ENCODE measurements at places on chromosomes 2 and 18.
A peak's percentile ranks its signal among the peaks of the same experiment; 100 is the strongest.

DNA sequence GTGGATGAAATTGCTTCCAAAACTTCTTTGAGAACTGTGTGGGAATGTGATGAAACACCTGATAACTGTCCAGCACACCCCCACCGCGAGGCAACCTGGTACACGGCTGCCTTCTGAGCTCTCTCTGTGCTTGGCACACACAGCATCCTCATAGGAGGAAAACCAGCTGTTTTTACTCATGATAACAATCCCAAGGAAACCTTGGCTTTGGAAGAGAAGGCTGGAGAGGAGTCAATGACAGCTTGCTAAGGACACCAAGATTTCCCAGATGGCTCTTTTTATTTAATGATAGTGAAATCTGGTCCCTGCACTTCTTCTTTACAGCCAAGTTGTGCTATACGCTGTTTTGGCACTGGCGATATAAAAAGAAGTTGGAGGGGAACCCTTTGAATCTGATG is 232.5 kb upstream of the FN1 start:
- DNase-seq: no peak

DNA sequence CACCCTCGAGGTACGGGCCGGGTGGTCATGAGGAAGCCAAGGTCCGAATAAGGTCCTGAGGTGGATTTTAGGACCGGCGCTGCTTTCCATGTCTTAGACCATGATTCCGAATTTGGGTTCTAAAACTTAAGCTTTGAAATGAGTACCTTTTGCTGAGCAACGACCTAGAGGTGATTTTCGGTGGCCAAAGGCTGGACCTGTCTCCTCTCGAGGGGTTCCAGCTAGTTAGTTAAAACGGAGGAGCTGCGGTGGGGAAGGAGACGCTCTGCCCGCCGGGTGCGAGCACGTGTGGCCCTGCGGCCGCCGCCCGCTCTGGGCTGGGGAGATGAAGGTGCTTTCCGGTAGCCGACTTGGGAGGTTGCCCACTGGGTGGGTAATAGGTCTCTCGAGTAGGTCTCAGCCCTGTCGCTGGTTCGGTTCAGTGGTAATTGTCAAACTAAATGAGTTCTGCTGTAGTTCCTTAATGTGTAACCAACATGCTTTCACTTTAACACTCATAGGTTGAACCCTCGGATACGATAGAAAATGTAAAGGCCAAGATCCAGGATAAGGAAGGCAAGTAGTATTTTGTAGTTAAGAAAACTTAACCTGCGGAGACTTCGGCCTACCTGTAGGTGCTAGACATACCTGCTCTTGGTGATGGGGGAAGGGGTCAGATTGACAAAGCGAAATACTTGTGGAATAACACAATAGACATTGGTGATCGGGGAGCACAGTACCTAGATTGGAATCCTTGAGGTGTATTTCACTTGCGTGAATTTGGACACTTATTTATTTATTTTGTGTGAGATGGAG is 572 bp downstream of the RPS27A start:
- DNase-seq: peak; percentile 11

DNA sequence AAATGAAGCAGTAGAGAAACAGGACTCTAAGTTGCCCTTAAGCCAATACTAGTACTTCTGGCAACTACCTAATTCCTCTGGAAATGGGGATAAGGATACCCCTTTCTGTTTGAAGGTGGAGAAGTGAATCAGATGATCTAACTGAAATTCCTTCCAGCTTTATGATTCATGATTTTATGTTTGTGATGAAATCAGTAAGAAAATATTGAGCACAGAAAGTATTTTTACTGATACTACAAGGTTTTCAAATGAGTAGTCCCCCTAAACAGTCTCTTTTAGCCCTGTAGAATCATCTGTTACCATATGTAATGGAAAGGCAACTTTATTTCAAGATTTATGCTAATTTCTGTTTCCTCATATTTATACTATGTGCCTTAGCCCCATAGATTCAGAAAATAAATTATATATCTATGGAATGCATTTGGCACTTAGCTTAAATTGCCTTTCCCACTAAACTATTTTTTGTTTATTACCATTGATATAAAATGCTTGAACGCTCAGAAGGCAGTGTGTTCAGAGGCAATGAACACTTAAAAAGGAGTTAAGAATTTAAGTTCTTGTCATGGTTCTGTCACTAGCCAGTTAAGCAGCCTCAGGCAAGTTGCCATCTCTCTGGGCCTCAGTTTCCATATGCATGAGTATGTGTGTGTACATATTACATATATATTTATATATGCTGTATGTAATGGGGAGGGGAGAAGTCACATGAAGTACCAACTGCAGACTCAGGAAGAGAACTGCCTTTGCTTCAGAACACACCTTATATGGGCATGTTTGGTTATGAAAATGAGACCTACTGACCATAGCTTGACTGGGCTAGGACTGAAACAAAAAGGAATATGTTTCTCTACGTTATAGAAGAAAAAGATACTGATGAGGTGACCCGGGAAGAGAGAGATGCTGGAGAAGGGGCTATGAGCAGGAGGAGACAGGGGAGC is 97.7 kb downstream of the CDC42EP3 start:
- no peak for DNase-seq

DNA sequence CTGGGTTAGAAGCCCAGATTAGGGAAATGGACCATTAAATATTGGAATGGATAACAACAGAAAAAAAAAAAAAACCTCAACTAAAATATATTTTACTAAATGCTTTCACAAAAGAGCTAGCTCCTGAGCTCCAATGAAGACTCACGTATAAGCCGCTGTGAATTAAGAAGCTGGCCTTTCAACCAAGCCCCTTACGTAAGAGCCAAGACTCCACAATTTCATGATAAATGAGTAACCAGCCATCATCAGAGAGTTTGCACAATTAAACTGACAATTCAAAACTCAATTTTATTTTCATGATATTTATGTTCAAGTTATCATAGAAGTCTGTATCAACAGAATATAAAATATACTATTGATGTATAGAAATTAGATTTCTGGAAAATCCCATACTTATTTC is 70.7 kb upstream of the HNRNPA3 start:
- DNase-seq: no peak

GRCh38 chr2:210445116-210445707 is 31.3 kb downstream of the LANCL1 start:
- DNase-seq: no peak

DNA sequence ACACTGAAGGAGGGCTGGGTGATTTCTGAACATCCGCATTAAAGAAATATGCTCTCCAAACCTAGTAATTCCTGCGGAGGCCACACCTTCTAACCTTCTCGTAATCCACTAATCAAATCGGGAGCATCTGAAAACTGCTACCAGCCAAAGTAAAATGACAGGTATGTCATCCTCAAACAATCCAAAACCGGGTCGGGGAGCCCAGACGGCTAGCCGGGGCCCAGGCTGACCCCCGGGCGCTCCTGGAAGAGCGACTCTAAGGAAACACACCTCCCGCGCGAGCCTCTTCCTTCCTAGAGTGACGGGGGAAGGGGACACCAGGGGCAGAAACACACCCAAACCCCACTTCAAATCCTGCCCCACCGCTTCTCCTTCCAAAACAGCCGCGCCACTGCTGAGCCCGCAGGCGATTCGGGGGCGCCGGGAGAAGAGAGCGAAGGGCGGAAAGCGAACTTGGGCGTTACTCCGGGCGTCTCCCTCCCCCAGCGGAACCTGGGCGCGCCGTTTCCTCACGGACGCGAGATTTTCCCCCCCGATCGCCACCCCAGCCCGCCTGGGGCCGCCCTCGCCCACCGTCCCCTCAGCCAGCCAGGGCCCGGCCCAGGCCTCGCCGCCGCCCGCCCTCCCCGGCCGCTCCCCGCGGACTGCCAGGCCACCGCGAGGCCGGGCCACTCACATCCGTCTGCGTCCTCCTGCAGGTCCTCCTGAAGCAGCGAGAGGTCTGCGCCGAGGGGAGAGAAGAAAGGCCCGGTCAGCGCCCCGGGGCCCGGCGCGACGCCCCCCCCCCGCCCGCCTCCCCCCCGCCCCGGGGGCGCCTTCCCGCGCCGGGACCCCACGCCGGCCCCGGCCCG is 584 bp downstream of the PPP4R1 start:
- DNase-seq: peak; percentile 52

- no peak for DNase-seq
These were observed 122.9 kb upstream of the ACVR1C start for GRCh38 chr2:157751462-157752058.

DNA sequence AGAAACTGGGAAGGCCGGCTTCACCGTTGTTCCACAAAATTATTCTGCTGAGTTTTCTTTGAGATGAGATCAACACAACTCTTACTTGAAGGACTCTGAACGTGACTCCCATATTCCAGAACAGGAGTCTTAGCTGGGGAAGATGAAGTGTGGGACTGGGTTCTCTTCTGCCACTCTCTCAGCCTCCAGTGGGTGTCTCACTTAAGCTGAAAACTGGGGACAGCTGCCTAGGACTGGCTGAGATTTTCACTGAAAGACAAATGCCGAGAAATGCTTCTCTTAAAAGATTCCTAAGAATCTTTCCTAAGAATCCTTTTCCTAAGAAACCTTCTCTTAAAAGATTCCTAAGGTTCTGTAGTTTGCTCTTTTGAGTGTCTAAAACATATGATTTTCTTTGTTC is 156.6 kb upstream of the LHCGR start:
- peak; percentile 9 for DNase-seq

GRCh38 chr2:236844711-236845110 is 241.0 kb upstream of the COPS8 start:
- DNase-seq: no peak

DNA sequence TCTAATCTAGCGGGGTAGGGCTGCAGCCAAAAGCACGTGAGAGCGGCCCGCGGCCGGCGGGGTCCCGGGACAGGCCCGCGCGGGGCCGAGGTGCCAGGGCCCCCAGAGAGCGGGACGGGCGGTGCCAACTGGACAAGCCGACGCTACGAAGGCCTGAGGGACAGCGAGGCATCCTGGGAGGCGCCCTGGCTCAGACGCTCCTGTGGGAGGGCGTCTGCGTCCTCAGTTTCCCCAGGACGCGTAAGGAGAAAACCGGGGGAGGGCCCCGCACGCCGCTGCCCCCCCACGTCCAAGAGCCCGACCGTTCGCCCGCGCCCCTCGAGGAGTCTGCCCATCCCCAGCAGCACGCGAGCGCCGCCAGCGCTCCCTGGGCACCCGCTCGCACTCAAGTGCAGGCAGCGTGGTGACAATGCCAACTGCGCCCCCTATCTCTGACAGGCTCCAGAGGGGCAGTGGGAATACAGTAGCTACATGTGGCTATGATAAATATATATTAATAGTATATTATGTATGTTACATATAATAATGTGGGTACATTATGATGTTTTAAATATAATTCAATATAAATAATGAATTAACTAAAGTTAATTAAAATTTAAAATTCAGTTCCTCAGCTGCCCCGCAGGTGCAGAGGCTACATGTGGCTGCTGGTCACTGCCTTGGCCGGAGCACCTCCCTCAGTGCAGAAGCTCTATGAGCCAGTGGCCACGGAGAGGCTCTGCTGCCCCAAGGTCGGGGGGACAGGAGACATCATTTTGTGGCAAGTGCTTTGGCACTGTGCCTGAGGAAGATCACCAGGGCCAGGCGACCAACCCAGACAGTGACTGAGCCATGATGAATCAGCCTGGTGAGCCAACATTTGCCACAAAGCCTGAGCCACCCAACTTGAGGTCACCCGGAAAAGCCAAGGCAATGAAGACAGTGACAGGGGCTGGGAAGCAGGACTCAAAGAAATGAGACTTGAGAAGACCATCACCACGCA is 5.5 kb upstream of the SFT2D3 start:
- peak; percentile 75 for DNase-seq

- no peak for DNase-seq
These were observed at the start of gene NGEF for GRCh38 chr2:233013027-233013461. Gene NGEF, minus strand, starts transcription at chr2:233013256. Its CDS starts 38,366 bp downstream, at chr2:232974890.

- peak; percentile 29 for DNase-seq
These were observed 435 bp downstream of the RNF181 start for GRCh38 chr2:85596026-85596333.

- peak; percentile 24 for DNase-seq
These were observed 102.1 kb downstream of the ATAD2B start for GRCh38 chr2:23824777-23825212.

DNA sequence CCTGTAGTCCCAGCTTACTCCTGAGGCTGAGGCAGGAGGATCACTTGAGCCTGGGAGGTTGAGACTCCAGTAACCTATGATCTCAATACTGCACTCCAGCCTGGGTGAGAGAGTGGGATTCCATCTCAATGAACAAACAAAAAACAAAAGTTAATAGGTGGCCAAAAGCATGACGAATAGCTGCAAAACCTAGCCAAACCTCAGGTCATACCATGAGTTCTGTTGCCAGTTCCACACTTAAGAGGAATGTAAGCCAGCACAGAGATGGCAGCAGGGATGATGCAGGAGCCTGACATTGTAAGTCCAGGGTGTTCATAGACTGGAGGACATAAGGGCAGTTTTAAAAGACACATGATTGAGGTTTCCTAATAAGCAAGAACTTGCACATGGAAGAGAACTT is 55.3 kb upstream of the RMDN2 start:
- DNase-seq: no peak

DNA sequence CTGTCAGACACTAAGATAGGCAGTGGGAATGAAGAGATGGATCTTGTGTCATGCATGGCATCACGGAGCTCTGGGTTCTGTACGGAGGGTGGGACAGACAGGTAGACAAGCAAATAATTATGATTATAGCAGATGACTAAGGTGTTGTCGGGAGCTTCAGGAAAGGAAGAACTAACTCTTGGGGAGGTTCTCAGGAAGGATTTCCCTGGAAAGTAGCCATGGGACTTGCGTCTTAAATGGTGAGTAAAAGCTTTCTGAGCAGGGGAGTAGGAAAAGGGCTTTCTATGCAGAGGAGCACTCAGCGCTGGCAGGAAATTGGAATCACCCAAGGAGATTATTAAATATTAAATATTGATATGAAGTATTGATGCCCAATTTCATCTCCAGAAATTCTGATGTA is 35.5 kb downstream of the ATOH8 start:
- no peak for DNase-seq

GRCh38 chr18:427005-427404 is 73.5 kb downstream of the COLEC12 start:
- DNase-seq: no peak

DNA sequence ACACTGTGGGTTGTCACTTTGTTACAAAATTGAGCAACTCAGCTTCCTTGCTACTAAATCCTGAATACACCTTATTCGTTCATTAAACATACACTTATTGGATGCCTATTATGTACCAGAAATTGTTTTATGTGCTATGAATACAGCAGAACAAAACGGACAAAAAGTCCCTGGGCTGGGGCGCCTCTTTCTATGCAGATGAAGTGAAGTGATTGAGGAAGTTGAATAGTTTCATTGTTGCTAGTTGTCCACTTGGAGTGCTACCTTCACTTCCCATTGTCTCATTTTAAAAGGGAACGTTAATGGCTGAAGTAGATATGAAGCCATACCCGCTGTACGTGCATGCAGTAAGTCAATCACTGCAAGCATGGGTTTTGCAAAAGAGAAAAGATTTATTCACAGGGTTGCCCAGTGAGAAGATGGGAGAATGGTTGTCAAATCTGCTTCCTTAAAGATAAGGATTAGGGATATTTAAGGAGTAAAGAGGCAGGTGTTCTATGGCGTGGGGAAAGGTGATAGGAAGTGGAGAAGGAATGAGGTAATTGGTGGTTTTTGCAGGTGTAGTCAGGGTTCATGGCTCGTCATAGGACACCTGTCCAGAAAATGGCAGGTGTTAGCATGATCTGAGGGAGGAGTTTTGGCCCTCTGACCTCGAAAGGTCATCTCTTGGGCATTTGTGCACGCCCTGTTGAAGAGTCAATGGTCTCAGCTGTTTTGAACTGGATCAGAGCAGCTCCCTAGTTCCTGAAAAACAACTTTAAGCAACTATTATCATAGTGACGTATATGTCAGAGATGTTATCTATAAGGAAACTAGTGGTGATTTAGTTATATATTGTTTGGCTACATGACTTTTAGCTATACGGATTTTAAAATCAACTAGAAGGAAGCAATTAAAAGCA is 23.5 kb downstream of the TRPM8 start:
- no peak for DNase-seq

GRCh38 chr2:170885130-170885791 is 43.8 kb upstream of the GORASP2 start:
- no peak for DNase-seq

Data from hepatic stellate cell (primary cell).